ENCODE measurements at places on chromosomes 6 and 20.

DNA sequence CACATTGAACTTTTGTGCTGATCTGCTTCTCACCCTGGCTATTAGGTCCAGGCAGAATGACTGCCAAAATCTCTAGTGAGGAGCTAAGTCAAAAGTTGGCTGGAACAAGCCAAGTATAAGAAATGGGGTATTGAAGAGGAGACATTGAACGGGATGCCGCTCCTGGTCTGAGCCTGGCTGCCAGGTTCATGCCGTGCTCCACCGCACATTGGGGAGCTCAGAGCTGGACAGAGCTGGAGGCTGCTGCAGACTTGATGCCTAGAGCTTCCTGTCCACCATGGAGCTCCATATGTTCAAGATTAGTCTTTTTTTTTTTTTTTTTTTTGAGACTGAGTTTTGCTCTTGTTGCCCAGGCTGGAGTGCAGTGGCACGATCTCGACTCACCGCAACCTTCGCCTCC lies 4.1 kb upstream of the IFT52 start:
- no peak for DNase-seq

- no peak for DNase-seq
Measured at GRCh38 chr6:162688751-162689345, 38.7 kb downstream of the PRKN start.

DNA sequence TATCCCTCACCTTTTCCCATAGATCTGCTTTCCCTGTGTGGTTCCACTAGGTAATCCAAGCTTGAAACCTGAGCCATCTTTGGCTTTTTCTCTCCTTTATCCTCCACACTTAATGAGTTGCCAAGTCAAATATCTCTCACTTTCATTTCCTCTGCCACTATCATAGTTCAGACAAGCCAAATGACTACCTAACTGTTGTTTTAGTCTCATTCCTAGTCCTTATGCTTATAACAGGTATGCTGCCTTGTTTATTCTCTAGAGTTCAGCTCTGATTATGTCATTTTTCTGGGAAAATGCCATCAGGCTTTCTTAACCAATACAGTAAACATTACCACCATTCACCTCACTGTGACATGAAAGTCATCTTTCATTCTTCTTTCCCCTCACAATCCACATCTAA lies 6.5 kb downstream of the EFHC1 start:
- DNase-seq: no peak

DNA sequence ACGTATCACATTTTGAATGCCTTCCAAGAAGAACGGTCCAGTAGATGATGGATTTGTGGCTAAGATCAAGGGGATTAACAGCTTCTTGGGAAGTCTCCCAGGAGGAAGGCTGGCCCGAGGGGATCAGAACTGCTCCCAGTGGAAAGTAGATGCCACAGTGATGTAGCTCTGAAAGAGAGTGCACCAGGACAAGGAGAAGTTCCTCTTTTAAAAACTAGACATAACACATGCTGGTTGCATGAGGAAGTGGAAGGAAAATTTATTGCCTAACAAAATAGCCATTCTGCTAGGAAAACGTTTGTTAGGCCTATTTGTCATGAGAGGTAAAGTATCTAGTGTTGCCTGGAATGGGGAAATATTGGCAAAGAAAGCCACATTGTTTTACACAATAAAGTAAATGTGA lies 87.8 kb downstream of the CDH26 start:
- DNase-seq: no peak

GRCh38 chr20:20580139-20580538 lies 132.3 kb downstream of the RALGAPA2 start:
- no peak for DNase-seq

GRCh38 chr6:78199044-78199443 lies 546.2 kb downstream of the MEI4 start:
- DNase-seq: no peak

- peak; percentile 59 for DNase-seq
Measured at GRCh38 chr20:51022803-51023616, at the start of gene KCNG1. Gene KCNG1, minus strand, starts transcription at chr20:51023107. Its CDS starts 12,769 bp downstream, at chr20:51010338.

- DNase-seq: no peak
Measured at GRCh38 chr6:71080826-71081225, 124.0 kb upstream of the B3GAT2 start.

- no peak for DNase-seq
Measured at GRCh38 chr20:24060851-24061590, 72.4 kb upstream of the GGTLC1 start.

DNA sequence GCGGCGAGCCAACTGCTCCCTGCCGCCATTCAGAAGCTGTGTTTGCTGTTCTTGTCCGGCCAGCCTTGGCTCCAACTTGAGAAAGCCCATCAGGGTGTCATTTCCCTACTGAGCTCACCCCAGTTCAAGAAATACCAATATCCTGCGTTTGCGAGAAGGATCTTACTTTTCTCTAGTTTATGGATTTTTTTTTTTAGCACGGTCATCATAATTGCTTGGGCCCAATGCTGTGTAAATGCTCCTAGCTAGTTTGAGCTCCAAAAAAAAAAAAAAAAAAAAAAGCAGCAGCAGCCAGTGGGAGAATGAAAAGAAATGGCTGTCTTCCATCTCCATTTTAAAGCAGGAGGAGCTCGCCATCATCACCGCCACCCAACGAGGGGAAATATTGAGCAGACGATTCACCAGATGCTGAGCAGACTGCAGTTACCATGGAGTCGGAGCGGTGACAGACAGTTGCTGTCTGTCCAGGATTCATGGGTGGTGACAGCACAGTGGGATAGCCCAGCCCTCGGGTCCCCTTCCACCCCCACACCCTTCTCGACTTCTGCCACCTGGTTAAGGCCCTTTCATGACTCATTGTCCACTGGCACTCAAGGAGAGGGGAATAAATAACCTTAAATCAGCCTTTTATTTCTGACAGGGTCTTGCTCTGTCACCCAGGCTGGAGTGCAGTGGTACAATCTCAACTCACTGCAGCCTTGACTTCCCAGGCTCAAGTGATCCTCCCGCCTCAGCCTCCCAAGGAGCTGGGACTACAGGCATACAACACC lies 132.4 kb upstream of the SNX9 start:
- DNase-seq: no peak

GRCh38 chr6:21441386-21441785 lies 152.2 kb upstream of the SOX4 start:
- no peak for DNase-seq

DNA sequence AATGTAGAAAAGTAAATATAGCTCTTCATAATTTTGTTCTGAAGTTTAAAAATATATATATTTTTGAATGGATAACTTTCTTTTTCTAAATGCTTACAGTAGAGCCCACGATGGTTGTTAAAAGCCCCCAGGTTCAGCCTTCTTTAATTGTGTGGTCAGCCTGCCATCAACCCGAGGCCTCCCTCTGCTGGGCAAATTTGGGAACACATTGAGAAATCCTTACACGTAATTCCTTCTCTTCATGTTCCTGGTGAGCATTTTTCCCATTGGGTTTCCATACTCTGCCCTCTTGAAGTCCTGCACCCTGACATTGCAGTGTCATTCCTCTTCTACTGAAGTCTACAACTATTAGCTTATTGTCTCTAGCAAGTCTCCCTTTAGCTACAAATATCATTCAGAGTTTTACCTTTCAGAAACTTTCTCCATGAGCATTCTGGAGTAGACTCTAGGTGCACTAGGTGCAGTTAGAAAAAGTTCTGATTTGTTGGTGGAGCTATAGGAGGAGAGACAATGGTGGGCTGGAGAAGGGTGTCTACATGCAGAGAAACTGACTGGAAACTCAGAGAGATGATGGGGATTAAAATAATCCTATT lies 40.6 kb downstream of the TRIM38 start:
- DNase-seq: peak; percentile 64

- no peak for DNase-seq
Measured at GRCh38 chr6:107632381-107633136, 142.6 kb downstream of the SOBP start.

DNA sequence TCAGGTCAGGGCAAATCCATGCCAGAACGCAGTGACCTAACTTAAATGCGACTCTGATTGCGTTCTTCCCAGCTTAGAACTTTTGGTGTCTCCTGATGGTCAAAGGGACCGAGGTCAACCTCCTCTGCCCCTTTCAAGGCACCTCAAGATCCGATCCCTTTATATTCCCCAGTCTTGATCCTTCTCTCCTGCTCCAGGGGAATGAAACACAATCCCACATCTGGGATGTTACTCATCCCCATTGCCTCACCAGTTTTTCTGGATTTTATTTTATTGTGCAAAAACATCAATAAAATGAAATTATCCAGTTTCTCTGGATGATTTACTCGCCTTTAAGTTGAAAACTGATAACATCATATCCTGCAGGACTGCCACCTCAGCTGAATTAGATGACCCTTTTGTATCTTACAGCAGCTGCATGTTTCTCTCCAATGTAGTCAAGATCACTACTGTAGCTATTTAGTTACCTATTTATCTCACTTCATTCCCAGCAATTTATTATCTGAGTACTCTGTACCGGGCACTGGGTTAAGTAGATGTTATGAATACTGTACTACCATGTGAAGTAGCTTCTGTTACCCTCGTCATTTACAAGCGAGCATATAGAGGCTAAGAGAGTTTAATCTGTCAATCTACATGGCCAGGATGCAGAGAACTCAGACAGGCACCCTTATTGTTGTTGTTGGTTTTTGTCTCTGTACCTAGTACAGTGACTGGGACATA lies 44.0 kb downstream of the IRAK1BP1 start:
- DNase-seq: no peak

DNA sequence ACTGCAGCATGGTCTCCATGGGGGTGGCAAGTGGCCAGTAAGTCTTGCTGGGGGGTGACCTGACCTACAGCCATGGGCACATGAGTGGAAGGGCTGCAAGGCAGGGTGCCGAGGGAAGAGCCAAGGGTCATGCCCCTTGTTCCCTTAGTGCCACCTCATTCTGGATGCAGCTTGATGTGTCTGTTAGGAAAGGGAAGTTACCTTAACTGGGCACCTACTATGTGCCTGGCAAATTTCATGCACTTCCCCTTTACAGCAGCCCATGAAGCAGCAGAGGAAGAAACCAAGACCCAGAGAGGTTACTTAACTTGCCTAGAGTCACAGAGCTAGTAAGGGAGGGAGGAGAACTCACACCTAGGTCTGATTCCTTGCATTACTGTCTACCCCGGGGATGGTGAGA lies 174.0 kb downstream of the MRPL14 start:
- DNase-seq: no peak

DNA sequence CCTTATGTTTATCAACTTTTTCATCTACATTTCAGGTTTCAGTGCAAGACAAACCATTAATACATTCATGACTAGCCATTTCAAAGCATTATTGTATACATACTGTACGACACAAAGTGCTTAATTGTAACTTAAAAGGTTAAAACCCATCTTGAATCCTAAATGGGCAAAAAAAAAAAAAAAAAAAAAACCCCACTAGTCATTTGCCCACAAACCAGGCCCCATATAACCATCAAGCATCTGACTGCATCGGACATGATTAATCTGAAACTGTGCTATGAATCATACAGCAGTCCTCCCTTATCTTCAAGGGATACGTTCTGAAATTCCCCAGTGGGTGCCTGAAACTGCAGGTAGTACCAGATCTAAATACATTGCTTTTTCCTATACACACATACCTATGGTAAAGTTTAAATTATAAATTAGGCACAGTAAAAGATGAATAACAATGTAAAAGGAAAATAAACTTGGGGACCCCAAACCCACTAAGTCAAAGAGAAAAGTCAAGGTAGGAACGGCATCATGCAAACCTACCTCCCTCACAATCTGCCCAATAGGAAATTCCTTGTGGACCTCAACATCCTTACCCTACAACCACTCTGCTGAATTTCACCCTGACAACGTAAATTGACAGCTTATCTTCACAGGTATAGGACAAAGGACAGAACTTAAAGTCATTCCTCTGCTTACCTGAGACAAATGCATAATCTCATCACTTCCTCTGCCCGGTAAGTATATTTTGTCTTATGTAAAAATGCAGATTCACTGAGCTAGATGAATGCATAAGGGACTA lies 14.3 kb downstream of the B4GALT5 start:
- no peak for DNase-seq

GRCh38 chr6:166777096-166777630 lies 150.1 kb upstream of the RPS6KA2 start:
- no peak for DNase-seq

- no peak for DNase-seq
Measured at GRCh38 chr20:584161-584970, 25.7 kb downstream of the TCF15 start.

DNA sequence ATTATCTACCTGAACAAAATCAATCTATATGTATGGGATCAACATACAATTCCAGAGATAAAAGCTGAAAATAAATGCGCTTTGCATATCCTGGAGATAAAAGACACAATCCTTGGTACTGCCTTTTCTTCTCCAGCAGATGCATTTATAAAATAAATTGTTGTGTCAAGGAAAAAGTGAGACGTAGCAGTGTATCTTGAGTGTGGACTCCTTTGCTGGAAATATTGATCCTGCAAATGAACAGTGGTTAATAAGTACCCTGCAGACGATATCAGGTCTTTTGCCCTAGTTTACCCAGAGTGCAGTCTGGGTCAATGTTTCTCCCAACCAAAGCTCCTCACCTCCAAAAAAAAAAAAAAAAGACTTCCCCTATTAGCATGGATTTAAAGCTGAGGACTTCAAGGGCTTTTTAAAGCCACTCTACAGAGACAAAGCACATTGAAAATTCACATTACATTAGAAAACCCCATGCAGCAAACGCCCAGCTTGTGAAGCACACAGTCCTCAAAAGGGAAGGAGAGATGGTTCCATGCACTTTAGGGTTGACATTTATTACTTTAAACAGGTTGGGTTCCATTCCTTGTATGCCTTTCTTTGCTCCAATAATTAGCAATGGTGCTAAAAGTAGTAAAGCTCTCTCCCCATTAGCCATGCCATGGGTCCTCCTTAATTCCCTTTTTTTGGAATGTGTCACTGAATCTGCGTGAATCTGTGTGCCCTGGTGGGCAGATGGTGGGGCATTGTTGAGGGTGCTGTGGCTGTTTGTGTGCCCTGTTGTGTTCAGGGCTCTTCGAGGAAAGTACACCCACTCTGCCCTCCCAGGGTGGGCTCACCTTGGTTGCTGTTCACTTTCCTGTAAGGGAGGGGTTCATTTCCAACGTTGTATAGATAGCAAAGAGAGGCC lies 21.1 kb downstream of the FOXA2 start:
- no peak for DNase-seq

- no peak for DNase-seq
Measured at GRCh38 chr6:99833034-99833433, 161.0 kb downstream of the MCHR2 start.

- DNase-seq: no peak
Measured at GRCh38 chr6:81806793-81807565, 54.5 kb upstream of the TENT5A start.

DNA sequence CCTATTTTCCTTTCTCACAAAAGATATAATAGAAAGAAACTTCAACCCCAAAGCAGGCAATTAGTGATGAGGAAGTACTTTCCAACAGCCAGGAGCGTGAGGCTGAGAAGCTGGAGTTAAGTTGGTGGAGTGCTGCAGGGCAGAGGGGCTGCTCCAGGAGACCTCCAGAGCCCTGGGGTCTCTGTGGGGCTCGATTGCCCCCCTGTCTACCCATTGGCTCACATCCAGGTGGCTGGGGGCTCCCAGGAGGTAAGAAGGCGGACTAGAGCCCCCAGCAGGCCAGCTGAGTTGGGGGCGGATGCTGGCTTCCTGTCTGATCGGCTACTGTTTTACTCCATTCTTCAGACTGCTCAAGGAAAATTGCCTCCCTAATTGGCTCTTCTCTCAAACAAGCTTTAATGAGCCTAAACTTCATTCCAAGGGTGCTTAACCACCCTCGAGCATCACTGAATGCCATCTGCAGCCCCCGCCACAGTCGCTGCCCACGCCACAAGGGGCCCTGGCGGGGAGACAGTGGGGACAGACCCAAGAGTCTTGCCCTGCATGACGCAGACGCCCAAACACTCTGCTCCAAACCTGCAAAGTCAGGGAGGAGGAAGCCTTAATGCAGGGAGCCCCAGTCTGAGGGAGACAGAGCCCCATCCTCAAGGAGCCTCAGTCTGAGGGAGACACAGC lies 78.6 kb downstream of the MDGA1 start:
- no peak for DNase-seq
